ENCODE measurements at places on chromosomes 2 and 18.

GRCh38 chr18:53408271-53408670 lies 816.2 kb downstream of the MBD2 start:
- no peak for DNase-seq

DNA sequence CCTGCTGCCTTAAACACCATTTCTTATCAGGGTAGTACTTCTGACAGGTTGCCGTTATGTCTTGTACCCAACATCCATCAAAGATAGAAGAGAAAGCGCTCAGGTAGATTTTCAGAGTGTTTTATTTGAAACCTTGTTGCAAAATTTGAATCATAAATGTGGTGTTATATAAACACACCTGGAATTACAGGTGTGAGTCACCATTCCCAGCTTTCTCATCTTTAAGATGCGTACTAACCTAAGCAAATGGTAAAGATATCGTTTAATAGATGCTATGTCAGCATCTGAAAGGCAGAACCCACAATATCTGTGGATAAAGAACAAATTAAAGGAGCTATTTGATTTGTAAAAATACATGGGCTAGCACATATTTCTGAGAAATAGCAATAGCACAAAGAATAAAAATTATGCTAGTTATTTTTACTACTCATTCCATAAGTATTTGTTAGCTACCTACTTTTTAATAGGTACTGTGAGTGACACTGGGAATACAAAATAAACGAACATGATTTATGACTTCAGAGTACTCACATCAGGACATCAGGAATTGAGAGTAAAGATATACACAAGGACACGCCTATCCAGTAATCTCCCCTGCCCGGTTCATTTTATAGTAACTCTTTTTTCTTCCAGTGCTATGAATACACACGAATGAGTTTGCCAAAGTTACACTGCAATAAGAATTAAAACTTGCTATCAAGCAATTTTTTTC lies 193.8 kb downstream of the RBM43 start:
- DNase-seq: no peak

- no peak for DNase-seq
Measured at GRCh38 chr2:10305254-10305635, 2.5 kb downstream of the HPCAL1 start.

GRCh38 chr18:64678048-64678447 lies 529.2 kb upstream of the LINC00305 start:
- DNase-seq: no peak

GRCh38 chr2:124281541-124281940 lies 256.5 kb downstream of the CNTNAP5 start:
- no peak for DNase-seq

- no peak for DNase-seq
Measured at GRCh38 chr2:149686136-149687051, 98.8 kb upstream of the MMADHC start.

DNA sequence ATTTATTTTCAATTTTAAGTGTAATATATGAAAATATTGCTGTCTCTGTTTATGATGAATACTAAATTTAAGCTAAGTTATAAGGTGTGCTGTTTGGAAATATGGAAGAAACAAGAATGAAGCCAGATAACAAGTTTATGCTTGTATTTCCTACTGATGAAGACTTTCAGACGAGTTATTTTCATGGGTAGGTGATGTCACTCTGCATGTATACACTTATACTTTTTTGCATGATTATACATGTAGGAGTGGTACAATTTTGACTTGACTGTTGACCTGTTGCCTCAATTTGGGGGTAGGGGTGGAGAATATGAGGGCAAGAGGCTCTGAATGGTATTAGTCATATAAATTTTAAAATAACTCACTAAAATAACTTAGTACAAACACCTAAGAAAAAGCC lies 133.7 kb downstream of the HAUS1 start:
- no peak for DNase-seq

DNA sequence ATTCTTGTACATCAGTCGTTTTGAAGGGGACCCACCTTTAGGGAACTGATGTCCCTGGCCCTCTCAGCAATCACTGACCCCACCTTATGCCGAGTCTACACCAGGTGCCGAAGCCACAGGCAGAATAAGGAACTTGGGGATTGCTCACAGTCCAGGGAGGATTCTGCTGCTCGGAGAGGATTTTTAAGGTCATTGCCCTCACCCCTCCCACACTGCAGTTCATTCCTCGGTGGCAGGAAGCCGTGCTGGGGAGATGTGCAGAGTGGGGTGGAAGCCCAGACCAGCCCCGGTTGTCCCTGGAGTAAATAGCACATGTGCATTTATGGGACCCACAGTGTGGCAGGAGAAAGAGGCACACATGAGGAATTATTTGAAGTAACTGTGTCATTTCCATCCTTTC lies 50.4 kb downstream of the PLB1 start:
- no peak for DNase-seq

GRCh38 chr2:10707831-10708230 lies 13.6 kb upstream of the ATP6V1C2 start:
- DNase-seq: no peak

DNA sequence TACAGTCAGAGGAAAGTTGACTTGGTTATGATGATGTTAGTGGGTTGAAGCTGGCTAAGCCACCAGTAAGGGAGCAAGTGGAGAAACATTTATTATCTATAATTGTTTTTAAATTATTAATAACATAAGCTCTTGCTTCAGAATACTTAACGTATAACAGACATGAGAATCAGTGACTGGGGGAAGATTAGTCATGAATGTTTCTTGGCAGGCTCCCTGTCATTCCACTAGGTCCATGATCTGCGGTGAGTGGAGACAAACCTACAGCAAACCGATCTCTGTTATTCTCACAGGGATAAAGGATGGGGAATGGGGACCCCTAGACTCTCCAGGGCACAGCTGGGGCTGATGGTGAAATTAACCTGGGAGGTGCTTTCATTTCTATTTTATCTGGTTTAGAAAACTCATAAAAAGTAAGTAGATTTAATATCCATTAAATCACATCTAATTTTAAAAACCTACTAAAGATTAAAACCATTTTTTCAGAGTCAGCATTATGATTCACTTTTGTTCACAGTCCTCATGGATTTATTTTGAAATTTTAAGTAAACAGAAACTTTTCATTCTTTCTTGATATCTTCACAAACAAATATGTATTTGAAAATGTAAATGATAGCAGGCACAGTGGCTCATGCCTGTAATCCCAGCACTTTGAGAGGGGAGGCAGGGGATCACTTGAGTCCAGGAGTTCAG lies 420.3 kb downstream of the PTPRM start:
- DNase-seq: no peak

DNA sequence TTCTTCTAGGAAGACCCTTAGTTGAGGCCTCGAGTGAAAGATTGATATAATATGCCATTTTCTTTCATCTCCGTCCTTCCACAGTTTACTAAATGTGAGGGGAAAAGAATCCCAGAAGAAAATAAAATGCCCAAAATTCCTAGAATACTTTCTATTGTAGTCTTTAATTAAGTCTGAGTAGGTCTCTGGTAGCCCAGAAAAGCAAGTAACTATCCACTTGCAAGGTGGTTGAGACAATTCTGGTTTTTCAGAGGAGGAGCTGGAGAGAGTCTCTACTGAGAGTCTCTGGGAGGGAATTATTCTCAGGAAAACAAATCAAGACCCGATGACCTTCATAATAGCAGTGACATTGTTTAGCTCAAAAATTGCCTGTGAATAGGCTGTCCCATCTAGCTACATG lies 63.9 kb upstream of the TTC39C start:
- no peak for DNase-seq

DNA sequence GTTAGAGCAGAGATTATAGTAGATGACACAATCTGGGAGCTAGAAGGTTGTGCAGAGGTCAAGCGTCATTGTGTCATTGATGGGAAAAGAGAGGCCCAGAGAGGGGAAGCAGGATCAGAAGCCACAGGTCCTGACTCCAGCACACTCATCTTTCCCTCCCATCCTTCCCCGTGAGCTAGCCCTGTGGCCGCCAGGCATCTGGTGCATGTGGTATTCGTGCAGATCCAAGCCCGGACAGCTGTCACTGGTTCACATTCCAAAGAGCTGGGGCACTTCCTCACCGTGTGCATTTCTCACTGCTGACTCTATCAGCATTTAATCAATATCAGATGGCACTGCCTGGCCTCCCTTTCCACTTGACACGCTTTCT lies 94.1 kb upstream of the THOC1 start:
- no peak for DNase-seq

DNA sequence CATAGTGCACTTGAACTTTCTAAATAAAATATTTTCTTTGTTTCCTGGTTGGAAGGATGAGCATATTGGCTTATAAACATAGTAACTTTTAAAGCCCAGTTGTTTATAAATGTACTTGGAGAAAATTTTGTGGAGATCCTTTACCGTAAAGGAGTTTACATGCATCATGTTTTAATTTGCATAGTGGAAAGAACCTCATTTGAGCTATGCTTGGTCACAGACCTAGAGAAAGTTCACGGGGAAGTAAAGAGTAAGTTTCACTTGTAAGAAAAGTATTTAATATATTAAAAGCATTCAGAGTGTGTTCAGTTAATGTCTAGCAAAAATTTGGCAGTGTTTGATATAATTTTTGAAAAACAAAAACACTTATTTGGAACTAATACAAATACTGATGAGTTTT lies 45.3 kb downstream of the PIKFYVE start:
- DNase-seq: no peak

DNA sequence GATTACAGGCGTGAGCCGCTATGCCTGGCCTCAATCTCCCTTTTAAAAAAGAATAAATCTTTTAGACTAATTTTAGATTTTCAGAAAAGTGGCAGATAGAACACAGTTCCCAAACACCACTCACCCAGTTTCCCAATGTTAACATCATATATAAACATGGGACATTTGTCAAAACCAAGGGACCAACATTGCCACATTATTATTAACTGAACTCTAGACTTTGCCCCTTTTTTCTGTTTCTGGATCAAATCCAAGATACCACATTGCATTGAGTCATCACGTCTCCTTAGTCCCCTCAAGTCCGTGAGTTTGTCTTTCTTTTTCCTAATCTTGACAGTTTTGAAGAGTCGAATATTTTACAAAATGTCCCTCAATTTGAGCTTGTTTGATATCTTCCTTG lies 2.4 kb downstream of the C2orf42 start:
- DNase-seq: no peak

GRCh38 chr2:215817046-215817445 lies 196.3 kb downstream of the MREG start:
- DNase-seq: no peak

DNA sequence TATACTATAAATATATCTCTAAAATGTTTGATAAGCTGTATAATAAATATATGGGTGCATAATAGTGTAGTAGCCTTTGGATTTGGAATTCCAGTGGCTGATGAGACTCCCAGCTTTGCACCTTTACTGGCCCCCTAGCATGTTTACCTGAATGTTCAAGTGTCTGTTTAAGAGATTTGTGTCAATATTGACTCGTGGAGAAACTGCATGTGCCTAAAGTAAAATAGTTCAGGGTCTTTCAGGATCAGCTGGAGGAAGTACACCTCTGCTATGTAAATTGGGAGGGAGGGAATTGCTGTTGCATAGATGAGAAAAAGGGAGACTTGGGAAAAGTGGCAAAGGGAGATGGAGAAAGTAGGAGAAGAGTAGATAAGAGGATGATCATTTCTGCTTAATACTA lies 23.9 kb downstream of the ME2 start:
- no peak for DNase-seq

DNA sequence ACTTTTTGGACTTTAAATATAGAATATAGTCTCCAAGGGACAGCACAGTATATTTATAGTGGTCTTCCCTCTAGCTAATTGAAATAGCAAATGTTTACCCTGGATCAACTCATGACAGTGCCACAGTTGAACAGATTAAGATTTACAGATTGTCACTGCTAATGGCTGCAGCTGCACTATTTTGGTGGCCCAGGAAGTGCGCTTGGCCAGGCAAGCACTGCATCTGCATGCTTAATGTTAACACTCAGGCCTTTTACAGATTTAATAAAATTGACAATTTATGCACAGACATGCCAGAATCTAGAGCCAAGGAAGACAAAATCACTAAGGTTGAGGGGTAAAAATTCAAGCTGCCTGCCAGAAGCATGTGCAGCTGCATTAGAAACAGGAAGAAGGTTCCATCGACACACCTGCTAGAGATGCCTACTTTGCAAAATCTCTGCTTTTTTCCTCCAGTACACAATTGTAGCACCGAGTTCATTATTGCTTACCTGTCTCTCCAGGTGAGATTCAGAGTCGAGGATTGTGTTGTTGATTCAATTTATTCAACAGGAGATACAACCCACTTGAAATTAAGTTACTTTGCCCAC lies 1042.3 kb upstream of the NRXN1 start:
- DNase-seq: no peak

DNA sequence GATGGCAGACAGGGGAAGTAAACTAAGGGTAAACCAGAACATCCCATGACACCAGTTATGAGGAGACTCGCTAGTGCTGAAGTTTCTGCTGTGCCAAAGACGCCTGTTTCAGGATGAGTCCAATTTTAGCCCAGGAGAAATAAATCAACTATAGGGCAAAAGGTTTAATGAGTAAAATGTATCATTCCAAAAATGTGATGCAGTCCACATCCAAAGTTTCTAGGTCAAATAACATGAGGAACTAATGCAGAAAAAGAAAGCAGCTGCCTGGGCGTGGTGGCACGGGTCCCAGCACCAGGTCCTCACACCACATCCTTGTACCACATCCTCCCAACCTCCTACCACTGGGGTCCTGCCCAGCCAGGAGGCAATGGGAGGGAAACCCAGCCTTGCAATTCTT lies 126.9 kb upstream of the CTAGE1 start:
- DNase-seq: no peak

DNA sequence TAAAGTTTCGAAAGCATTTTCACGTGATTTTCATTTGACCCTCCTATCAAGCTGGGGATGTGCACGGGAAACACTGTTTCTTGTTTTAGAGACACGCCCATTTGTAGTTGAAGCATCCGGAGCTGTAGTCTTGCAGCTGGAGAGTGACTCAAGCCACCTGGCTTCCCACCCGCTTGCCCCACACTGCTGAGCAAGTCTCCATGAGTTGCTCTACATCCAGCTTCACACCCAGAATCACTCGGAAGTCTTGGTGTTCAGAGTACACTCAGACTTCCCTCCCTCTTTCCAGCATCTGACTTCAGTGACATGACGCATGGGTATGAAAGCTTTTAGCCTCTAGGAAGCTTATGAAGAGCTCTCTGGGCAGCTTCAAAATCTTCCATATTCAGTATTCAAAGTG lies 262.4 kb downstream of the NBAS start:
- no peak for DNase-seq

GRCh38 chr18:63586431-63586830 lies 712 bp upstream of the SERPINB13 start:
- DNase-seq: no peak

GRCh38 chr2:68689553-68690537 lies 44.8 kb upstream of the ARHGAP25 start:
- no peak for DNase-seq

GRCh38 chr2:42359304-42359964 lies 1.6 kb downstream of the COX7A2L start:
- DNase-seq: no peak

Data from activated gamma-delta T cell treated with Interleukin-2 at 50 U/mL for 16 hours (primary cell).